Right renal pelvis (tissue), 4 donors: ENCODE measurements at places on chromosomes 7 and 10. TPM values are rescaled to one million over a fixed set of nuclear protein-coding genes. Genes with fewer than 3 reads are reported as not detected.

Gene ZNF503
- polyA plus RNA-seq: 70.5 TPM

Gene NEUROG3
- polyA plus RNA-seq: not detected

Gene ANXA7
- 94.9 TPM for polyA plus RNA-seq

Gene SLC29A3
- 8.7 TPM for polyA plus RNA-seq

Gene SEMA3C
- 39.5 TPM for polyA plus RNA-seq

DNA sequence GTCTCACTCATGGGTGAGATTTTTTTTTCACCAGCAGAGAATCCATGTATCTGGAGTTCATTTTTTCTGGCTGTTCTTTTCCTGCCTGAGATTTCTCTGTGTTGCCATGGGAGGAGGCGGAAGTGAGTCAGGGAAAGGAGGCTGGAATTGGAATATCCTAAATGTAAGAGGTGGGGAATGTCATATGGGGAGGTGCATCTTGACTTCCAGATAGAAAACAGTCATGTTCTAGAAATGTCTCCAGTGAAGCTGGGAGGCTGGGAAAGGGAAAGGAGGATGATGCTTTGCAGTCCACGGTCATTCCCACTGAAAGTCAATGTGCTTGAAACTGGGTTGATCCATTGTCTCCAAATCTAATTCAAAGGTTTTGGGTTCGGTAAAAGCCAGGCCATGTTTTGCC, 39.7 kb upstream of the HPS1 start:
- no peak for DNase-seq

DNA sequence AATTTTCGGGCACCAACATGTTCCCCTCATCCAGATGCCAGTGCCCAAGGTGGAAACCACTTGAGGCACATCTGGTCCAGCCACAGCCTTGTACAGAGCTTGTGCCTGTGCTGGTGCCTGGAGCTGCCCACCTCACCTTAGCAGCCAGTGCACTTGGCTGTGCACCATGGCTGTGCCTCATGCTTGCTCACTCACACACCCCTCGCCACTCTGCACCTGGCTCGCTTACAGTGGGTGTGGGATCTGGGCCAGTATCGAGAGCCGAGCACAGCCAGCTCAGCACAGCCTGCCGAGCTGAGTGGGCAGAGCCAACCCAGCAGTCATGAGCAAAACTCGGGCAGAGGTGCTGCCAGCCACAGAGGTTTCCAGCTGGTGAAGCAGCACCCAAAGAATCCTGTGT, 139.9 kb upstream of the NUPR2 start:
- no peak for DNase-seq

- DNase-seq: no peak
These were observed 132.4 kb upstream of the FOXK1 start for GRCh38 chr7:4549681-4550080.

DNA sequence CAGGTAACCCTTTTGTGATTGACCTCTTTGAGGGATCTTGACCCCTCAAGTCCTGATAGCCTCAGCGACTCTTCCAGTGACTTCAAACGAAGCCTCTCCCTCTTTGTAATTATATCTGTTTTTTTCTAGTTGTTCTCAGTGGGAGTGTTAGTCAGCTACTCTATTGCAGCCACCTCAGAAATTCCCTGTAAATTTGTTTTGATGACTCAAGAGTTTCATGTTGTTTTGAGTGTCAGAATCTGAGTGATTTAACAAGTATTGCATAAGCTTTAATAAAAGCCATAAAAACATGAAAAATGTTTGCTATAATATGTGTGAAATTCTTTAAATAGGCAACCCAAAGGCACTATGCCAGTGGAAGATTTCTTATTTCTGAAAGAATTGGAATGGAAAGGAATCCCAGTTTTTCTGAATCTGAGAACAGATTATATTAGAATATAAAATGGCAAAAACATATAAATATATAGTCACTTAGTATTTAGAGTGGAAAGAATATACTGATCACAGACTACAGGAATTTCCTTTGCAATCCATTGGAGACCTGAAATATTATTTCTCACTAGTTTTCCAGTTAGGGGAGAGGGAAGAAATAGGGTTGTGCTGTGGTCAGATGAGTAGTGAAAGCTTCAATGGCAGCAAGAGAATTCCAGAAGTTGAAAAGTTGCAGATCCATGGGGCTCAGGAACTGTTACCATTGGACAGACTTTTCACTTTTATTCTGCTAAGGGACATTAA, 94.4 kb upstream of the SEMA3C start:
- DNase-seq: no peak

GRCh38 chr10:790821-791551, 101.5 kb upstream of the DIP2C start:
- DNase-seq: no peak

- DNase-seq: no peak
These were observed 168.0 kb upstream of the RHEB start for GRCh38 chr7:151687523-151688235.

- DNase-seq: no peak
These were observed 33.6 kb downstream of the CNTNAP2 start for GRCh38 chr7:146150153-146150552.
